Stimulated activated CD8-positive, alpha-beta memory T cell treated with anti-CD3 and anti-CD28 coated beads, Interleukin-4, amount 100 ng/mL, for 48 hours (primary cell): ENCODE measurements at places on chromosomes 7 and 10.

DNA sequence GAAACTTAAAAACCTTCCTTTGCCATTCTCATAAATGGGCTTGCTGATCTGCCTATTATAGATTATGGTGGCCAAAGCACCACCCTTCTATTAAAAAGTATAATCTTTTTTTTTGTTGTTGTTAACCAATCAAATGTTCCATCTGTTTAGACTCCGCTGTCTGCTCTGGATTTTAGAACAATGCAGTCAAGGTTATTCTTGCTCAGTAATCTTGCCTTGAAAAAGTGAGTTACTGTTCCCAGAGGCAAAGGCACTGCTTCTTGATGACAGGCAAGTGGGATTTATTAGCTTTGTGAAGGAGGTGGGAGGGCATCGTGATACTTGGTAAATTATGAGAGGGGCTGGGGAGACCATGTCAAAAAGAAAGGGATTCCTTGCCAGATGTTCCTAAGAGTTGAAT, 143.5 kb downstream of the KIAA1217 start:
- no peak for DNase-seq

DNA sequence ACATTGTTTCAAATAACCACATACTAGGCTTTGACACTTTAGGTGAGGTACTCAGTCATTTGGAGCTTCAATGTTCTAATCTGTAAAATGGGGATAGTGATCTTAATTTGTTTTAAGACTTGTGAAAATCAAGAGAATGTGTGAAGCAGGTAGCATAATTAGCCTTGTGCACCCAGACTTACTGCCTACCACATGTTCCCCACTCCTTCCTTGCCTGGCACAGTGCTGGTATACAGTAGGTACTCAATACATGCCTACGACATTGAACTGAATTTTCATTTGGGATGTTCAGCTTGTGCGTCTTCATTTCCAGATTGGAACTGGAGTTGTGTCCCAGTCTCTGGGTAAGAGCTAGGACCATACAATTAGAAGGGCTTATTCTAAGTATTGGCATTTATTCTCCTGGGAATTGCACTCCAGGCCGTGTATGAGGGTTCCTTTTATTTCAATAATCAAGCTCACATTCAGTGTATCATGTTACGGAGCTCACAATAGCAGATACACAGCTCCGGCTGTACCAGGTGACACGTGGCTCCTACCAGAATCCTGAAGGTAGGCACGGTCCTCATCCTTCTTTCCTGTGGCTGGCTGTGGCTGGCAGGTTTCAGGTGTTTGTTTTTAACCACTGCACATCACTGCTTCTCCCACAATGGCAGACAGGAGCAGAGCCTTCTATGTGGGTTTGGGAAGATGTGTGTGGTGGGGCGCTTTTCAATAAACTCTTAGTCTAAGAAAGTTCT, 109.4 kb upstream of the PDCD4 start:
- DNase-seq = no peak

- no peak for DNase-seq
These were observed 341.6 kb downstream of the PLXNA4 start for GRCh38 chr7:132234711-132235110.

- DNase-seq = peak; percentile 18
These were observed 116.3 kb upstream of the RET start for GRCh38 chr10:42960491-42960990.

GRCh38 chr7:71753956-71754664, 622.2 kb downstream of the GALNT17 start:
- DNase-seq = no peak

- DNase-seq = no peak
These were observed 13.4 kb upstream of the CXCL12 start for GRCh38 chr10:44398271-44398670.

DNA sequence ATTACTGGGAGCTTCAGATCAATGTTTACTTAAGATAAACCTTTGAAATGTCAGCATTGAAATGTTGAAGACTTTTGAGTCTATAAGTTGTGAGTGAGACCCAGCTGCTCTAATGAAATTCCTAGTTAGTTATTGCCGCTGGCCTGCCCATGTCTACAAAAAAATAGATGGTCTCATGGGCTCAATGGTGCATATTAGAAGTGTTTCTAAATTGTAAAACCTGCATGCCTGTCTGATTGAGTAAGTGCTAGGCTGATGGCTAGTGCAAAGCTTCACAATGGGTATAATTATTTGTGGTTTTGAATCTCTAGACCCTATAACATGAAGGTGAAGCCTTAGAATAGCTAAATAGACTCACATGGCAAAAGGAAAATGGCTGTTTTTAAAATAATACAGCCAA, 234.5 kb downstream of the SORCS3 start:
- DNase-seq = no peak

GRCh38 chr10:124745252-124745651, 1.1 kb upstream of the FAM53B start:
- DNase-seq = no peak

DNA sequence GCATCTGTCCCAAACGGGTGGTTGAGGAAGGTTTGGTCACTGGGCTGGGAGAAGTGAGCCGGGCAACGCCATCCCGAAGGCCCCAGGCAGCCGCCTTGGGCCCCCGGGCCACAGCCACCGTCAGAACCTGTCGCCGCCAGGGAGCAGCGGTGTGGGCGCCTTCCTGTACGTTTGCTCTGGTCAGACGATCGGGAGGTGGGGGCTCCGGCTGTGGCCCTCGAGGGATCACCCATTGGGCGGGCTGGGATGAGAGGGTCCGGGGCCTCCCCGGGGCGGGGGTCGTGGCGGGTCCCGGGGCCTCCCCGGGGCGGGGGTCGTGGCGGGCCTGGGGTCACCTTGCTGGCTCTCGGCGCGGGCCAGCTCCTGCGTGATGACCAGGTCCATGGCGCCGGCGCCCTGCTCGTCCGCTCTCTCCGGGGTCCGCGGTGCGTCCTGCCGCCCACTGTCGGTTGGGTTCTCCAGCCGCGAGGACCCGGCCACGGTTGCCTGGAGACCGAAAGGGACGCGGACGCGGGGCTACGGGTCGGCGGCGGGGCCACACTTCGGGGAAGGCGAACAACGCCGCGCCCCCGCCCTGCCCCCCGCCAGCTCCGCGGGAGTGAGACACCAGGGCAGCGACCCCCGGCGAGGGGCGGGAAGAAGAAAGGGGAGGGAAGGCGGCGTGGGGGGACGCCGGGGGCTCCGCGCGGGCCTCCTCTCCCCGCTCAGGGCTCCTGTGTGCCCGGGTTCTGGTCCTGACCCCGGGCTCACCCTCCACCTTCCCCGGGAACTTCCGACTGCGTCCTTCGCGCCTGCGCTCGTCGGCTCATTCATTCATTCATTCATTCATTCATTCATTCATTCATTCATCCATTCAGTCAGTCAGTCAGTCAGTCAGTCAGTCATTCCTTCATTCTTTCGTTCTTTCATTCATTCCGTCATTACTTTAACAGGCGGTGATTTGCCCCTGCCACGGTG, at the start of gene CFAP46:
Gene CFAP46 (minus strand): TSS at position 470 of the 957 bp plus-strand sequence. CDS start 86 bp downstream, at position 384.
- DNase-seq = peak; percentile 53
